Hematopoietic multipotent progenitor cell (in vitro differentiated cells): ENCODE measurements at places on chromosomes 12 and 14. TPM values are rescaled to one million over a fixed set of nuclear protein-coding genes. Genes with fewer than 3 reads are reported as not detected.

Gene CCDC196
- not detected for total RNA-seq

Gene GCH1
- 15.3 TPM for total RNA-seq

Gene TPH2
- not detected for total RNA-seq

Gene PROX2
- 0.27 TPM for total RNA-seq

Gene GPR135
- 3.0 TPM for total RNA-seq

Gene MYRFL
- total RNA-seq, result not detected

Gene GDF3
- not detected for total RNA-seq

Gene DCAF5
- 32.3 TPM for total RNA-seq

Gene TNS2
- total RNA-seq, result 3.2 TPM

Gene DHRS4
- 44.4 TPM for total RNA-seq

Gene DIO2
- total RNA-seq, result under 0.01 TPM

Gene TC2N
- total RNA-seq, result 8.1 TPM

Gene LRRC43
- total RNA-seq, result 1.1 TPM

Gene AVPR1A
- 0.27 TPM for total RNA-seq
